MV-4-11 (cell line): ENCODE measurements at places on chromosomes 13 and 19.

DNA sequence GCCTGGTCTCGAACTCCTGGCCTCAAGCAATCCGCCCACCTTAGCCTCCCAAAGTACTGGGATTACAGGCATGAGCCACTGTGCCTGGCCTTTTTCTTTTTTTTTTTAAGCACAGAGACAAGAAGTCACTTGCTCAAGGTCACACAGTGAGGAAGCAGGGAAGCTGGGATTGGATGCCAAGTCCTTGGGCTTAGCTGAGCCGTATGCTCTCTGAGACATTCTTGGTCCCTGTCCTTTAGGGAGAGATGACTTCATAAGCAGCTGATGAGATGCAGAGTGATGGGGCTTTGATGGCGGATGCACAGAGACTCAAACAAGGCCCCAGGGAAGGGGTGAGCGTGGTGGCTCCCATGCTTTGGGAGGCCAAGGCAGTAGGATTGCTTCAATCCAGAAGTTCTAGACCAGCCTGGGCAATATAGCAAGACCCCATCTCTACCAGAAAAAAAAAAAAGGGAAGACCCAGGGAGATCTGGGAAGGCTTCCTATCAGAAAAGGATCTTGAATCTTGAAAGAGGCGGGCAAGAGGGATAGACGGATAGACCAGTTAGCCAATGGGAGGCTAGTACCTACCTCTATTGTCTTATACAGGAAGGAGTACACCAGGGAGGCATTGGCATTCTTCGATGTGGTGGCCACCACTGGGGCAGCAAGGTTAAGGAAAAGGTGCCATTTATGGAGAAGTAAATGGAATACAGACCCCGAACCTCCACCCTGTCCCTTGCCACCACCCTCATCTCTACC is 3.9 kb downstream of the AP1M2 start:
- no peak for DNase-seq

DNA sequence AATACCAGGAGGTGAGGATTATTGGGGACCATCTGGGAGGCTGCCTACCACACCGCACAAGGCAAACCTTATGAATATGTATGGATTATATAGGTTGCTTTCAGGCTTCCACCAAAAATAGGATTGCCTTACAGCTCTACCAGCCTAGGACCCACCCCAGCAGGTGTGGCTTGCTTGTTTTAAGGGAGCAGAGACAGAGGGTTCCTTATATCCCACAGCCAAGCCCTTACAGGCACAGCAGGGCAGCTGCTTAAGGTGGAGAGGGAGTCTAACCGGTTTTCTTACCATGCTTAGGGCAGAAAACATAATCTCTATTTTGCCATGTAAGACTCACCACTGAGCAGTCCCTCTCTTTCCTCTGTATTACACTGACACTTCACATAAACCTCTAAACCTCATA is 16.1 kb upstream of the TTYH1 start:
- DNase-seq = no peak

DNA sequence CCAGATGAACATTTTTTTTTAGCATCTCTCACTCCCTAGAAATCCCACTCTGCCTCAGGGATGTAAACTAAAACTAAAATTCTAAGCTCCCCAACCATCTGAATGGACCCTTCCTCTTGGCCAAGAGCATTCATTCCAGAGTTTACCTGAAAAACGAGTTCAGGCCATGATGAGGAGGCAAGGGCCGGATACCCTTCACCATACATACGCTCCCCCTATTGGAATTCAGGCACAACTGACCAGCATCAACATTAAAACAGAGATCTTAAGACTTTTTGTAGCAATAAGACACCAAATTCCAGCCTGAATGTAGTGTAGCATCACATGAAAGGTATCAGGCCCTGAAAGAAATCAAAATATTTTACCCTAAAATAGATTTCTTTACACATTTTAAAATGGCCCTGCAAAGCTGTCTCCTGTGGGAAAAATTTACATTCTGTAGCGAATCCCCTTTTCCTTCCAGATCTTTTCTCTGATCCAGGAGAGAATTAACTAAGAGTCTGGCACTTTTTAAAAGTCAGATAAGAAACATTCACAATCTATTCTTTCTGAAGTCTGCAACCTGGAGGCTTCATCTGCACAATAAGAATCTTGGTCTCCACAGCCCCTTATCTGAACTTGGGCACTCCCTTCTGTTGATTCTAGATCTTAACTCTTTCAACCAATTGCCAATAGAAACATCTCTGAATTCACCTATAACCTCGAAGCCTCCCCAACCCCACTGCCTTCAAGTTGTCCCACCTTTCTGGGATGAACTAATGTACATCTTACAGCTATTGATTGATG is 888.5 kb downstream of the UQCRFS1 start:
- no peak for DNase-seq

DNA sequence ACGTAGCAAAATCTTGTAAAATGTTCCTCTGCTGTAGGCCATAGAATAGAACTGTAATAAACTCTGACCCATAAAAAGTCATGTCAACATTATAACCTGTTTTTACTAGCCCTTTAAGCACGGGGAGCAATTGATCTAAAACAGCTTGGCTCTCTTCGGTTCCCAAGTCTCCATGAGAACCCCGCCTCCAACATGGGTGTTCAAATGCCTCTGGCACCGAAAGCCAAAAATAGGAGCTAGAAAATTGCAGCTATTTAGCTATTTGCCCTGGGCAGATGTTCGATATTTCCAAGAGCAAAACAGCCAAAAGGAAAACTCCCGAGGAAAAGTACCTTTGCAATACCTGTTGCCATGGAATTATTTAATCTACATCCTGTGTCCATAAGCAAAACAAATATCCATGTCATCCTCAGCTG is 563.1 kb downstream of the EFNB2 start:
- DNase-seq = no peak

DNA sequence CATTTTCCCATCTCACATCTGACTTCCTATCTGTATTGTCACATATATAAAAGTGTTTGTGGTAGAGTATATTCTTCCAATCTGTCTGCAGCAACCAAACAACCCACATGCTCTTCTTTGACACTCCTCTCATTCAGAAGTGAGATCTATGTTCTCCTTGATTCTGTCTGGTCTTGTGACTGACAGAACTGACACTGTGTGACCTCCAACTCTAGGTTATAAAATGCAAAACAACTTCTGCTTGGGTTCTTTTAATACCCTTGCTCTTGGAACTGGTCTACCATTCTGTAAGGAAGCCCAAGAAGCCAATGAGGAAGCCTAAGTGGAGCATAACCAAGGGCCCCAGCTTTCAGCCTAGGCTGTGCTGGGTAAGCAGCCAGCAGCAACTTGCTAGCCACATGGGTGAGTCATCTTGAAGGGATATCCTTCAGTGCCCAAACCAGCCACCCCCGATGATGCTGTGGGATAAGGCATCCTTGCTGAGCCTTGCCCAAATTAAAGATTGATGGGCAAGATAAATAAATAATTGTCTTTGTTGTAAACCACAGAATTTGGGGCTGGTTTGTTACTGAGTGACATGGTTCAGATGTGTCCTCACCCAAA is 18.4 kb upstream of the ITM2B start:
- DNase-seq = peak; percentile 54

- no peak for DNase-seq
Measured at GRCh38 chr19:8630796-8631424, 477 bp downstream of the NFILZ start.

- peak; percentile 31 for DNase-seq
Measured at GRCh38 chr19:31676271-31677004, 327.2 kb upstream of the TSHZ3 start.

DNA sequence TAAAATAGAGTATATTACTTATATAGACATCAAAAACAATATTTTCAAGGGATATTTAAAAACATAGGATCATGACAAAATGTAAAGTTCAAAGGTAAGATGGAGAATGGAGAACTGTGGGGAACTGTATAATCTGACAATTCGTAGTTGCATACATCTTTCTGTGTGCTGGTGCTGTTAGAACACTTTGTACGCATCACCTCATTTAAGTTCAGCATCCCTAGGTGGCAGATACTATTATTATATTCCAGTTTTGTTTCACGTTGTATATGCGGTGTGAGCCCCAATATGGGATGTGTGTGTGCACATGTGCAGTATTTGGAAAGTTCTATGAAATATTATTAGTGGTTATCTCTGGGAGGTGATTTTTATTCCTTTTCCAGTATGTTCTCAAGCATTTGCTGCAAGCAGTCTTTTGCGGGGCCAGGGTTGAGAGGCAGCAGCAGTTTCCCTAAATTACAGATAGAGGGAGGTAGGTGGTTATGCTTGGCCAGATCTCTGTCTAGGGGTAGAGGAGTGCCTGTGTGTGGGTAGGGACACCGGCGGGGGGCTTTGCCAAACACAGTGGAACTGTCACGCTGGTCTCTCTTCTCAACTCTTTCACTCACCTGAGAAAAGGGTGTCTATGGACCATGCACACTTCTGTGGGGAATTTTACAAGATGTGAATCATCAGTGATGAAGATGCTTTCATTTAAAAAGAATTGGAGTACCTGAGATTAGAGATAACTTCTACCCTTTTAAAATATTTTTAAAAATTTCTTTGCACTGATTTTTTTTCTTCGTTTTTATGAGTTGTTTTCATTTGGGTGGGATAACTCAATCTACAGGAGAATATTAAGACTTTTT is 55.6 kb upstream of the ALOX5AP start:
- DNase-seq = peak; percentile 19

DNA sequence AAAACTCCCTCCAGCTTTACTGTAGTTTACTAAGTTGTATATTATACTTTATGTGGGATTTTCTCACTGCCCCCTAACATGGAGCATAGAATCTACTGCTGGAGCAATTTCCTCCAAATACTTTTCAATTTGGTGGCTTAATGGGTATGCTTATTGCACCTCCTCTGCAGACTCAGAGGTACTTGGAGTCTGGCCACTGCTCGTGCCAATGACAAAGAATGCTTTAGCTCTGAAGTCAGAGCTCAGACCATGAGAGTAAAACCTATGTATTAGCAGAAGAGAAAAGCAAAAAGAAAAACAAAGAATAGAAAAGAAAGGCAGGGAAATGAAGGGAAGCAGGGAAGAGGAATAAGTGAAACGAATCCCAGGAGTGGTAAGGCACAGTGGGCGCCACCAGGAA is 71.9 kb downstream of the SUCLA2 start:
- DNase-seq = no peak

- DNase-seq = no peak
Measured at GRCh38 chr19:40134866-40135265, 44.1 kb upstream of the ZNF780A start.

GRCh38 chr19:23415561-23416191 is 20.4 kb upstream of the ZNF91 start:
- DNase-seq = no peak

DNA sequence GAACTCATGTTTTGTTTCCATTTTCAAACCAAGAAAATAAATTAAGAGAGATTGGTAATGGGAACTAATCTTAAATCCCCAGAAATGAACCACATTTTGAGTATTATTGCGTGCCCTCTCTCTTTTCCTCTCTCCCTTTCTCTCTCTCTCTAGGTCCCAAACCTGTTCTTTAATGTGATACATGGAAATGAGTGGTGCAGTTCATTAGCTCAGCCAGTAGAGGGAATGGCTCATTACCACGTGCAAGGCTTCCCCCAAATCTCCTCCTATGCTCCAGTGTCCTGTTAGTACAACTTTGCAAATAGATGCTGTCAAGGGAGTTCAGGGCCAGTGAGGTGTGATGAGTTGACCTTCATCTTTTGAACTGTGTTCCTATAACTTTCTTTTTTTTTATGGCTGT is 178.4 kb downstream of the FGF9 start:
- peak; percentile 25 for DNase-seq

GRCh38 chr19:14731200-14731599 is 41.4 kb downstream of the ZNF333 start:
- DNase-seq = no peak

DNA sequence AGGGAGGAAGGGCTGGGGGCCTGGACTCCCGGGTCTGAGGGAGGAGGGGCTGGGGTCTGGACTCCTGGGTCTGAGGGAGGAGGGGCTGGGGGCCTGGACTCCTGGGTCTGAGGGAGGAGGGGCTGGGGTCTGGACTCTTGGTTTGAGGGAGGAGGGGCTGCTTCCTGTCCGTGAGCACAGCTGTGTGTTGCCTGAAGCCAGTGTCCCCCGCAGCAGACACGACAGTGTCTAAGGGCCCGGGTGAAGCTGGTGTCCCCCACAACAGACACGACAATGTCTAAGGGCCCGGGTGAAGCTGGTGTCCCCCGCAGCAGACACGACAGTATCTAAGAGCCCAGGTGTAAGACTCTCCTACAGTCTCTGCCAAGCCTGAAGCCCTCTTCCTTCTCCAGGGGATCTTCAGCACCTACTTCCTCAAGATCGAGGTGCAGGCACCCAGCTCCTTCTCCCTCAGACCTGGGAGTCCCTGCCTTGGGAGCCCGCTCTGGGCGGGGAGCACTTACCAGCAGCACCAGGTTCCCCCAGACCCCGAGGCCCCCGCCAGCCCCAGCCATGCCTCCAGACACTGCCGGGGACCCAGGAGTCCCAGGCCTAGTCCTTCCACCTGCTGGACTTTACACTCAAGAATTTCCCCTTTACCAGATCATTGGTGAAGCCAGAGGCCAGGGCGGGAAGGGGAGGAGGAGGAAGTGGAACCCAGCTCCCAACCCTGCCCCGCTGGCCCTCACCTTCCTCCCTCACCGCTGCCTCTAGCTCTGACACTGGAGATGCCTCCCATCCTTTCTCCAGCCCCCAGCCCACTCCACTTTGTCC is at the start of gene PTPRH:
PTPRH (minus strand) TSS at position 622 of the 813 bp plus-strand sequence; CDS start at position 554, 68 bp downstream.
- DNase-seq = peak; percentile 57

DNA sequence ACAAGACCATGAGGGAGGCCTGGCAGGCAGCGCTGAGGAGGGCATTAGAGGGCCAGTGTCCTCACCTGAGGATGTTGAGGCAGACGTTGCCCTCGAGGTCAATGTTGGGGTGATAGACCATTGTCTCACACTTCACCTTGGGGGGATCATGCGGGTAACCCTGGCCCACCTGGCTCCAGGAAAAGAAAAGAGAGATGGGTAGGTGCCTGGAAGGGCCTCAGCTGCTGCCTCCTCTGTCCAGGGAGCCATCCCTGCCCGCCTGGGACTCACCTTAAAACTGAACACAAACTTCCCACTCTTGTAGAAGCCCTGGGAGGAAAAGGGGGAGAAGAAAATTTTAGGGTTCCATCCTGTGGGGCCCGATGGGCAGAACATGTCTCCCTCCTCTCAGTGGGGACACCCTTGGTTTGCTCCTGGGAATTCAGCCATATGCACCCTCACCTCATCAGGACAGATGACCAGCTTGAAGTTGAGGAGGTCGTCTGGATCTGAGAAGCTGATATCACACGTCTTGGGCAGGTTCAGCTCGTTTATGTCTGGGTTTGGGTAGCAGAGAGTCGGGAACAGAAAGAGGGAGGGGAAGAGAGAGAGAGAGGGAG is 1.7 kb downstream of the UBE2M start:
- DNase-seq = no peak

GRCh38 chr19:18948075-18948975 is 7.3 kb upstream of the HOMER3 start:
- no peak for DNase-seq

DNA sequence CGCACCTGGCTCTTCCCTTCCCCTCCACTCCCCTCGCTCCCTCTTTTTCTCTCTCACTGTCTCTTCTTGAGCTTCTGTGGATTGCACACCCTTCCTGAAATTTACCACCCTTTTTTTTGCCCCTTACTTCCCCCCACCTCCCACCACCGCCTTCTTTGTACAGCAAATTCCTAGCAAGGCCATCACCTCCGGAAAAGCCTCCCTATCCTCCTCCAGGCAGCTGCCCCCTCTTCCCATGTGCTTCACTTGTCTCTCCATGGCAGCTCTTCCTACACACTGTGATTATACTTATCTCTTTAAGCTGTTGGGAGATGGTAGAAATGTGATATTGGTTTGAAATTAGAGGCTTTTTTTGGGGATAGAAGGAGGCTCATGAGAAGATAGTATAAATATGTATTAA is 28.3 kb upstream of the KCTD4 start:
- DNase-seq = no peak

- peak; percentile 88 for DNase-seq
Measured at GRCh38 chr19:48445256-48445605, 552 bp upstream of the GRWD1 start.
